ENCODE measurements at places on chromosomes 6 and 20.

- DNase-seq, result no peak
These were observed 411.4 kb downstream of the ESR1 start for GRCh38 chr6:152218887-152219286.

- no peak for DNase-seq
These were observed 133.7 kb upstream of the TBX18 start for GRCh38 chr6:84897988-84898594.

GRCh38 chr6:132750455-132751248 lies 7.1 kb downstream of the VNN2 start:
- no peak for DNase-seq

DNA sequence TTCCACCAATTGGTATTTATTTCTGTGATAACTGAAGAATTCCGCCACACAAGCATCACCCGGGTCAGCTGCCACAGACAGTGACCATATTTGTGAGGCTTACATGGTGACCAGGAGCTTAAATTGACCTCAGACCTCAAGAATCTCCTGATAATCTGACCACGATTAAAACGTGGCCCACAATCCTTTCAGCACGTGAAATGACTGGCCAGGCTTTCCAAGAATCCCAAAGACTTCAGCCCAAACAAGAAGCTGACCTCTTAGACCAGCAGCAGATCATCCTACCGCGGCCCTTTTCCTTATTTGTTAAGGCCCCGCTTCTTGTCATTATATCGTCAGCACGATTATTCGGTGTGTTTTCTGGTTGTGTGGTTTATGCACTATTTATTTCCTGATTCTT lies 45.6 kb upstream of the CD93 start:
- DNase-seq, result no peak

- no peak for DNase-seq
These were observed 7.0 kb downstream of the UBD start for GRCh38 chr6:29552512-29553051.

DNA sequence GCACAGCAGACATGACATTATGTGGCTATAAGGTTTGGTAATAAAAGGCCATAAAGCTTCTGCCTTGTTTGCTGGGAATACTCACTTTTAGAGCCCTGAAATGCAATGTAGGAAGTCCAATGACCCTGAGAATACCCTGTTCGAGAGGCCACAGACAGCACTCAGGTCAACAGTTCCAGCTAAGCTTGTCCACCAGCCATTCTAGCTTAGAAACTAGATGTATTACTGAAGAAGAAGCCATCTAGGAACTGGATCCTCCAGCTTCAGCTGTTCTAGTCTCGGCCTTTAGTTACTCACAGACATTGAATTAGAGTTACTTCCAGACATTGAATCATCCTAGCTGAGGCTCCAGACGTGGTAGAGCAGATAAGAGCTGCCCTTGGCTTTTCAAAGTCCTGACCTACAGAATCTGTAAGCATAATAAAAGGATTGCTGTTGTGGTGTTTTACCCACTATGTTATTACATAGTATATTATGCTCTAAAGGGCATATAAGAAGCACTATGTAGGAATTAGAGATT lies 84.9 kb downstream of the MMS22L start:
- DNase-seq, result no peak

- DNase-seq, result no peak
These were observed 2.1 kb downstream of the HIVEP1 start for GRCh38 chr6:12014027-12014872.

- no peak for DNase-seq
These were observed 229.2 kb downstream of the PRL start for GRCh38 chr6:22067671-22068070.

DNA sequence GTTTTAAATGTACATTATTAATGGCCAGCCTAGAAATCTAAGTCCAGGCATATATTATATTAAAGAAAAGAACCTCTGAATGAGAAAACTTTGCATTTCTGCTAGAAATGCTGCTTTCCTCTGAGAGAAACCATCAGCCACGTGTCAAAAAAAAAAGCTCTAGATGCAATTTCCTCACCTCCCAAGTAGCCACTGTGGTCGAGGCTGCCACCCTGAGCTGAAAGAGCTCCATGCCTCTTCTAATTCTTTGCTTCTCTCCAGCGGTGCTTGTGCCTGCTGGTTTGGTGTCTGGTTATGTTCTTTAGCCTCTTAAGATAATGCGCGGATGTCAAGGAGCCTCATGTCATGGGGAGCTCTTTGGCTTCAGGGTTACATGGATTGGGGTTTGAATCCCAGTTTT lies 316.0 kb downstream of the TFAP2C start:
- no peak for DNase-seq

DNA sequence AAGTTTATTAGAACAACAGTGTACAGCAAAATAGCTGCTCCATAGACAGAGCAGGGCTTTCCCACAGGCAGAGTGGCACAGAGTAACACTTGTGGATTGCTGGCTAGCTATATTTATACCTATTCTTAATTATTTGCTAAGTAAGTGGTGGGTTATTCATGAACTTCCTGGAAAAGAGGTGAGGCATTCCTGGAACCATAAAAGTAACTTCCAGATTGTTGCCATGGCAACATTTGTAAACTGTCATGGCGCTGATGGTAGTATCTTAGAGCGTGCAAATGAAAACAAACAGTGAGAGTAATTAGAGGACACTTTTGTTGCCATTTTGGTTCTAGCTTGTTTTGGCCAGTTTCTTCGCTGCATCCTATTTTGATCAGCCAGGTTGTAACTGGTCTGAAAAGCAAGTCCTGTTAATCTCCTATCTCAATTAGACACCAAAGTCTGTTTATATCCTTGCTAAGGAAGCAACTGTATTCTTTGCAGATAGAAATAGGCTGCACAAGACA lies 23.9 kb downstream of the DEFB114 start:
- DNase-seq, result no peak

DNA sequence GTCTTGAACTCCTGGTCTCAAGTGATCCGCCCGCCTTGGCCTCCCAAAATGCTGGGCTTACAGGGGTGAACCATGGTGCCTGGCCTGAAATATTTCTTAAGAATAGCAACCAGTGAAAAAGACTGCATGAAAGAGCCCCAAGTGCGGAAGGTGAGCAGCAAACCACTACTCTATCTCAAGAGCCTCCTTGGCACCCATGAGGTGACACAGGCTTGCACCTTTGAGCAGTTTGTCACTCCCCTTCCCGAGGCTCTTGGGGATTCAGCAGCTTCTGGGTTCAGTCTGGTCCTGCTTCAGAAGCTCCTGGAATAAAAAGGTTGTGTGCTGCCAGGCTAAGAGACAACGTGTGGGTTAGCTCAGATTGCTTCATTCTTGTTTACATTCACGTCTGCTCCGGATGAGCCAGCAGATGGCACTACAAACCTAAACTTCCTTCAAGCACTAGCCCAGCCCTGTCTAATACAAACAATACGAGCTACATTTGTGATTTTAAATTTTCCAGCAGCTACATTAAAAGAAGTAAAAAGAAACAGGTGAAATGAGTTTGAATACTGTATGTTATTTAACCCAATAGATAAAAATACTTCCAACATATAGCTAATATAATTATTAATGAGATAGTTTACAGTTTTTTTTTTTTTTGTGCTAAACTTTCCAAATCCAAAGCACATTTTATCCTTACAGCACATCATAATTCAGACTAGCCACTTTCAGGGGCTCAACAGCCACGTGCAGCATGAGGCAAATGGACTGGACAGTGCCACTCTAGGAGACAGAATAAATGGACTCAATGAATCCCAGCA lies 46.2 kb downstream of the GJA10 start:
- peak; percentile 76 for DNase-seq

DNA sequence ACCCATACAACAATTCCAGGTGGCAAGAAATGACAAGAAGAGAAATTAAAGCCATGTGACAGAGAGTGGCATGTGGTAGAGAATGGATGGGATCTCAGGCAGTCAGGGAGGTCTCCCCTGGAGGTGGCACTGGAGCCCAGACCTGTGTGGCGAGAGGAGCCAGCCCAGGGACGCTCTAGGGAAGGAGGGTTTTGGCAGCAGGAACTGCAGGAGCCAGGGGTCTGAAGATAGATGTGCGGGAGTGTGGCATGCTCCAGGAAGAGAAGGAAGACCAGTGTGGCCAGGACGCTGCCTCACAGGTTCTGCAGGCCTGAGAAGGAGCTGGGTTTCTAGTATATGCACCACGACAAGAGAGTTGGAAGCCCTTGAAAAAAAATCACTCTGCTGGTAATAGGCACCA lies 45.1 kb downstream of the SPATA2 start:
- DNase-seq, result no peak

- DNase-seq, result no peak
These were observed 39.3 kb downstream of the DTNBP1 start for GRCh38 chr6:15623276-15624116.

GRCh38 chr6:5213836-5214235 lies 46.9 kb downstream of the LYRM4 start:
- no peak for DNase-seq

- DNase-seq, result peak; percentile 19
These were observed 573 bp downstream of the SNX3 start for GRCh38 chr6:108260126-108260808.

DNA sequence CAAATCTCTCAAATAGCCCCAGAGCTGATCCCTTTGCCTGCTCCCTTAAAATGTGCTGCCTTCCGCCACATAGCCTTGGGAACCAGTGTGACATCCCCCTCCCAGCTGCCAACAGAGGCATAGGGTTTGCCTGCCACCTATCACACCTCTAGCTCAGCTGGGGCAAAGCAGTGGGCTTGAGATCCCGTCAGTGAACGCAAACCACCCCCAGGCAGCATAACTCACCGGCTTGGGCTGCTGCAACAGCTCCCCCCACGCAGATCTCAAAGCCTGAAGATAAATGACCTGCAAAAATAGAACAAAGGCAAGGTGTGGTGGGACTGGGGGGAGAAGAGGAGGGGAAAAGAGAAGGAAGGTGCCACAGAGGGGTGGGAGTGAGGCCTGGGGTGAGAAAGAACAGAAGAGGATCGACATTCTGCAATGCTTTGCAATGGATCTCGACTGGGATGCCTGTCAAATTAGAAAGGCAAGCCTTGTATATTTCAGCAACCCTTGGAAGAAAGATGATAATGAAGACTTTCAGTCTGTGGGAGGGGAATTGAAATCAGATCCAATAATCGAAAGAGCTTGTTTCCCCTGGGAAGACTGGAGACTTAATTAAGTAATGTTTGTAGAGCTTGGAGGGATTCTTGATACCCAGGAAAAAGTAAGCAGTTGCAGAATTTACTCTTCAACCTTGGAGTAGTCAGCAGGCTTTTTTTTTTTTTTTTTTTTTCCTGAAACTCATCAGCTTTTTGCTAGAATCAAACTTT lies 1.3 kb downstream of the PDYN start:
- DNase-seq, result no peak

DNA sequence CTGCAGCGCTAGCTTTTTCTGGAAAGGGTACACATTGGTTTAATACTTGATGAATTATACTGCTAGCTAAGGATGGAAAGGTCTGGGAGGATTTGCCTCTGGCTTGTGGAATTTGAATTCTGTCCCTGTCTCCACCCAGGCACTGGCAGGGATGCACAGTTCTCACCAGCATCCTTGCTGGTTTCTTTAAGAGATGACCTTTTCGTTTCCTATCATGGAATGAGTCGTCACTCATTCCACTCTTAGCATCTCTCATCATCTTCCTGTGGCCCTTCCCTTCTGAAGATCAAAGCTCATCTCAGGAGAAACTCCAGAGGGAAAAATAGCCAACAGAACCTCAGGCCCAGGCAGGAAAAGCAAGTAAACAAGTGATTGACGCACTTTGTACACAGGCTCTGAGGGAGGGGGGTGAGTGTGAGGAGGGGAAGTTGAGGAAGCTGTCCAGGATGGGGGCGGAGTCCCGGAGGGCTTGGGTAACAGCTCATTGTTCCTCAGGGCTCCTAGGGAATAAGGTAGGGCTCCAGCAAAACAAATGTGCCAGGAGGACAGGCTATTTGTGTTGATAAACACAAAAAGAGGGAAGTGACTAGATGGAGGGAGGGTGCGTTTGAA lies 25.7 kb upstream of the SAYSD1 start:
- no peak for DNase-seq

DNA sequence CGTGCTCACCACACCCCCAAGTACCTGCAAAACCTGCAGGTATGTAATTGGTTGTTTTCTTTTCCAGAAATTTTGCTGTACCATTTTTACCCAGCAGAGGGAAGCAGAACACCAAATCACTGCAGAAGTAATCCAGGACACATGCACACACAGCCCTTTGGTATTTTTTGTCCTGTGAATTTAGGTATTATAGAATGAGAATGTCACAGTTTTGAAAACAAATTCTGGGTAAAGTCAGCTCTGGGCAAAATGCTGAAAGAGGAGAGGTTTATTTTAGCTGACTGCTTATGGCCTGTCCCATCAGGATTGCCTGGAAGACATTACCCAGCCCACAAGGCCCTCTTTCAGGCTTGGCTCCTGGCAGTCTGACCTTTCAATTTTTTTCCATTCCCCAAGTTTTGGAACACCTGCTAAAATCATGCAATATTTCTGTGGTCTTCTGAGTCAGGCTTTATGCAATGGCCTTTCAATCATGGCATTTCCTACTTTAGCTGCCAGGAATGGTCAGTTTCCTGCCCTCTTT lies 3.5 kb upstream of the EFHC1 start:
- DNase-seq, result peak; percentile 43

Data from CD4-positive, alpha-beta T cell treated with Interleukin-17A for 4 hours (primary cell).